Activated CD4-positive, alpha-beta T cell treated with anti-CD3 and anti-CD28 coated beads, Interleukin-2, amount 50 U/mL, for 16 hours (primary cell): ENCODE measurements at places on chromosomes 12 and 14.
A peak's percentile ranks its signal among the peaks of the same experiment; 100 is the strongest.

DNA sequence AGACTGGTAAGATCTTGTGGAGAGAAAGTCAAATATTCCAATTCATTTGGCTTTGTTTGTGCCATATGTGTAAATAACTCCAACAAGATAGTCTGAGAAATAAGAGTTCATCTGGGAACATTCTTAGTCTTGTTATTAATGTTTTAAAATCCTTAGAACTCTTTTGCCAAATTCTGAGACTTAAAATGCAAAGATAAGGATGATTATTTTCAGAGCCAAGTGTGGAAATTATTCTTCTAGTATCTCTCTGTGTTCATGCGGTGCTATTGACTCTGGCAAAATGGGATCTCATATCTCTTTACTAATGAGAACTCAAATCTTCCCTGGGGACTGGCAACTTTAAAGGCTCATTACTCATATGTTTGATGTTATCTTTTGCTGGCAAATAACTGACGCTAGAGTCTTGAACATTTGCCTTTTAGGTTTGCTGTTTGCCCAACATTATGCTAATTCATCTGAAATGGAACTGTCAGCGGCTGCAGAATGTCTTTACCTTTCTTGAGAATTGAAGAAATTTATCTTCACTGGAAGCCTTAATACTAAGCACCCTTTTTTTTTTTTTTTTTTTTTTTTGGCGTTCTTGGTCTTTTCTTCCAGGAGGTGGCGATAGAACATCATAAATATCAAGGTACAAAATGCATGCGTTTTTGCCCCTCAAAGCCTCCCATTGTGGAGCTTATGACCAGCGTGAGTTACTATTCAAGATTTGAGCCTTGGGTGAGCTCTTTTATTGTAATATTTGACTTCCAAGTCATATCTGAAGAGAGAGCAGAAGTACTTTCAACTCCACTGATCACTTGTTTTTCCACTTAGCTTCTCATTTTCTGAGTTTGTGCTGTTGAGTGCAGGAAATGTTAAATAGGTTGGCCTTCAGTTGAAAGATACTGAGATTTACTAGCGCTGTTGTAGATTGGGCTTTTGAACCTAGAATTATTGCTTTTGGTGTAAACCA lies 86.5 kb downstream of the CAND1 start:
- DNase-seq = peak; percentile 50

GRCh38 chr14:30445852-30446251 lies 113.1 kb upstream of the G2E3 start:
- DNase-seq = no peak

GRCh38 chr12:95701722-95702418 lies 88.7 kb downstream of the NTN4 start:
- DNase-seq = no peak

- DNase-seq = no peak
Measured at GRCh38 chr12:119326341-119326740, 8.2 kb upstream of the CCDC60 start.

GRCh38 chr14:41597647-41598046 lies 9.0 kb upstream of the LRFN5 start:
- no peak for DNase-seq

- no peak for DNase-seq
Measured at GRCh38 chr14:102667703-102668102, 75.3 kb downstream of the RCOR1 start.

- DNase-seq = no peak
Measured at GRCh38 chr12:10018386-10018785, 8.0 kb downstream of the CLEC12B start.

DNA sequence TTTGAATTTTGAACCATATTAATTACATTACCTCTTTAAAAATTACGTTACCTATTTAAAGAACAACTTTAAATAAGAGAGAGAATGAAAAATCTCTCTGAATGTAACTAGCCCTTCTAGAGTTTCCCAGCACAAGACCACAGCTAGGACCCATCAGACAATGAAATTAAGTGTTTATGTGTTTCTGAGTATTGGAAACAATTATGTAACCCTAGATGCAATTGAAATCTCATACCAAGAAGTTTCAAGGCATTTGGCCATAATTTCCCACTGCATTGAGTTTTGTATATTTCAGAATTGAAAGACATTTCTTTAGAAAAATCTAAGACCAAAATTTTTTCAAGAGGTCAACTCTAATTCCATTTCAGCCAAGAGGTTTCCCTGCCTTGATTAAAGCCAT lies 47.1 kb downstream of the SERPINA3 start:
- no peak for DNase-seq

- DNase-seq = no peak
Measured at GRCh38 chr14:94337274-94337673, 14.1 kb upstream of the SERPINA6 start.

GRCh38 chr12:50275556-50275955 lies 7.8 kb downstream of the LIMA1 start:
- DNase-seq = no peak

- DNase-seq = no peak
Measured at GRCh38 chr12:24550609-24551008, 398.3 kb downstream of the BCAT1 start.

DNA sequence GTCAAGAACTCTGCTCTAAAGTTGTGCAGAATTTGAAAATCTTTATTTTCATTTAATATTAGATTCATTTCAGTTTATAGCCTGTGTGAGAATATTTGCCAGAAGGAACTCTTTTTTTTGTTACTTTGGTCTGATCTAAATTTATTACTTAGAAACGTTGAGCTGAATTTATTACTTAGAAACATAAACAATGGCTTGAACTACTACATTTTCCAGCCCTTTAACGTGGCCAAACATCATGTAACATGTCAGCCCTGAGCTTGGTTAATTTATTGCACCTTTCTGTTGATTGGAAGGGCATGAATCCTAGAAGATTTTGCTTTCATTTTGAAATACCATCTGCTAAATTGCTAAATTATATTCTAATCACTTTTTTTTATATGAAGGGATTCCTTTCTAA lies 241.4 kb downstream of the TMEM117 start:
- DNase-seq = no peak

GRCh38 chr14:63963439-63963838 lies 110.6 kb downstream of the SYNE2 start:
- DNase-seq = no peak

DNA sequence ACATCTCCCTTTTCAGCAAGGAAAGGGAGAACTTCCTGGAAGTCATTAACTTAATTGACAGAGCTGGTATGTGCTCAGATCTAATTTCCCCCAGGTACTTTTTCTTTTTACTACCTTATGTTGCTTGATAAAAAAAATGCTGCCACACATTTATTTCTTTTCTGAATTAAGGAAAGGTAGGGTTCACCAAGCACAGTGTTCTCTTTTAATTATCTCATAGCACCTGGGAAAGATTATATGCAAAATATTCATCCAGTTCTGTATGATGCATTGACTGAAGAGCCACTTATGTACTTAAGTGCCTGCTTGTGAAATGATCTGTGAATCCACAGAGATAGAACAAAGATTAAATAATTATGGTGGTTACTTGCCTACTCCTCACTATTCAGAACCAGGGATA lies 25.1 kb downstream of the KCNC2 start:
- no peak for DNase-seq

- no peak for DNase-seq
Measured at GRCh38 chr14:102629011-102629444, 36.6 kb downstream of the RCOR1 start.

DNA sequence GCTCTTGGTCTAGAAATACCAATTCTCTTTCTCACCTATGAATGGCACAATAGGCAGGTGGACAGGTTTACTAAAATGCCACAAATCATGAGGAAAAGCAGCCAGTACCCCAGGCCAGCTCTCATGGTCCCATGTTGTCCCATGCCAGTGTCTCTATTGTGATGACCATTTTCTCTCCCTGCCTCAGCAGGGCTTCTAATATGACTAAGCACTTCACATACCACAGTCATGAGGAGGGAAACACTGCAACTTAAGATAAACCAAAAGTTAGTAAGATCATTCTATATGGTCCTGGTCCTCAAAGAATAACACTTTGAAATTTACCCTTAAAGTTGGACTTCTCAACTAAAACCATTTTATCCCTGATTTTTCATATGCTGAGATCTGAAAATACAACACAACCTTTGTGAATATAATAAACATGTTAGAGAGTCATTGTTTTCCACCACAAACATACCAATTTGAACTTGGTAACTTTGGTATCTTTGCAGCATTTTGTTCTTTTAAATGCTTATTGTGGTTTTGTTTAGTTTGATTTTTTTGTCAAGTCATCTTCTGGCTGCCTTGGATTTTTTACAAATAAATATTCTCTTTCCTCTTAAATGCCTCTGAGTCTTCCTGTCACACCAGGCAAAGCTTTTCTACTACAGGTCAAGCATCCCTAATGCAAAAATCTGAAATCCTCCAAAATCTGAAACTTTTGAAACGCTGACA lies 3.6 kb downstream of the TTC5 start:
- DNase-seq = peak; percentile 20

DNA sequence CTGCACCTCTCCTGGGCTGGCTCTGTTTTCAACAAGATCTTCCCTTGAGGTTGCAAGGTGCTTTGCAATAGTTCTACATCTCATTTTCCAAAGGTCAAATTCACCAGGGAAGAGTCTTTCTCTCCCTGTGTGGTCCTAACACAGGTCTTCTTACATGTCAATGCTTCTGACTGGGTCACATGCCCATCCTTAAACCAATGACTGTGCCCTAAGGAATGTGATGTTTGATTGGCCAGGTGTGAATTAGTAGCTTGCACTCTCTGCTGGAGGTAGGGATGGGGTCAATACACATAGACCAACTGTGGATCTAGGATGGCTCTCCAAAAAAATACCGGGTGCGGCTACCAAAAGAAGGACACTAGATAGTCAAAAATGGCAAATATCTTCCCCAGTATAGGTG lies 19.9 kb upstream of the KCNK10 start:
- DNase-seq = no peak

DNA sequence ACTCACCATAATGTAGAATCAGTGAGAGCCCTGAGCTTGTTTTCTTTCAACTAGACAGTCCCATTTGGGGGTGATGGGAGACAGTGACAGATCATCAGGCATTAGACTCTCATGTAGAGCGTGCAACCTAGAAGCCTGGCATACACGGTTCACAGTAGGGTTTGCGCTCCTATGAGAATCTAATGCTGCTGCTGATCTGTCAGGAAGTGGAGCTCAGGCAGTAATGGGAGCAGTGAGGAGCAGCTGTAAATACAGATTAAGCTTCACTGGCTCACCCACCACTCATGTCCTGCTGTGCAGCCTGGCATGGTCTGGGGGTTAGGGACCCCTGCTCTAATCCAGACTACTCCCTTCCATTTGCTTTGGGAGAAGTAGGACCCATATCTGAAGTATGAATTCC lies 55.6 kb downstream of the FNTB start:
- no peak for DNase-seq

- no peak for DNase-seq
Measured at GRCh38 chr14:66920196-66920595, 269.0 kb upstream of the GARIN2 start.

GRCh38 chr14:103679351-103679750 lies 35.9 kb downstream of the XRCC3 start:
- peak; percentile 32 for DNase-seq

- DNase-seq = no peak
Measured at GRCh38 chr12:53414756-53415417, 8.8 kb upstream of the AMHR2 start.

DNA sequence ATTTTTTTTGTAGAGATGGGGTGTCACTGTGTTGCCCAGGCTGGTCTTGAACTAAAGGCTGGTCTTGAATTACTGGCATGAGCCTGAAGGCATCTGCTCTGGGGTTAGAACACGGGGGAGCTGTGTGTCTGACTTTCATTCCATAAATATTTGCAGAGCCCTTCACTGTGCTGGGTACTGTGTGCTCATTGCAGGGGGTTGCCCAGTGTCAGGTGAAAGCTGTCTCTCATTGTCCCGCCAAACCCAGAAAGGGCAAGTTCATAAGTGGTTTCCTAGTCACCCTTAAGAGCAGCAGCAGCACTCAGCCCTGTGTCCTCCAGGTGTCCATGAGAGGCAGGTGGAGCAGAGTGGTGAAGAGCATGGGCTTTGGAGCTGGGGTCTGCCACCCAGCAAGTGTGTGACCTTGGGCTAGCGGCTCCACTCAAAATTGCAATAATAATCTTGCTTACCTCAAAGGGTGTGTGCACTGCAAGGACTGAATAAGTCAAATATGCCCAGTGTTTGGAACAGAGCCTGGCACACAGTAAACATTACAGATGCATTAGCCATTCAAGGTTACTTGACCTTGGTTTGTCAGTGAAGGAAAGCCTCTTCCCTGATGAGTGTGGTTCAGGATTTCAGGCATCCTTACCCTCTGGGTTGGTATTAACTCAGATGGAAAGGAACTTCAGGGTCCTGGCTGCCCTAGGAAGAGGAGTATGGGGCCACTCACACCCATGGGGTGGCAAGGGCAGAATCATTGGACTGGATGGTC lies 4.4 kb upstream of the SMIM41 start:
- DNase-seq = no peak

DNA sequence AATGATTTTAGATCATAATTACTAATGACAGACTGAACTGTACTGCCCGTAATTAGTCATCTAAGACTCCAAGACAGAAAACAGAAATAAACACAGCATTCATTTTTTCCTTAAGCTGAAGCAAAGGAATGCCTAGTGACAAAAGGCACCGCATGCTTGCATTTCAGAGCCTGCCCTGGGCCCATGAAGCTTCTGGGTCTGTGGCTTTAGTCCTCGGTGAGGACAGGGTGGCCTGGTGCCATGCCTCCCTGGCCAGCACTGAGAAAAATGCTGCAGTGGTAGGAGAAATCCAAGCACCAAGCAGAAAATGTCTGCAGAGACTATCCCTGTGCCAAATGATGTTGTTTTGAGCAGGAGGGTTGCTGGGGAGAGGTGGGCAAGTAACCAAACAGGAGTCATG lies 171.6 kb downstream of the CALM1 start:
- DNase-seq = no peak

- no peak for DNase-seq
Measured at GRCh38 chr14:41773536-41774279, 167.0 kb downstream of the LRFN5 start.

DNA sequence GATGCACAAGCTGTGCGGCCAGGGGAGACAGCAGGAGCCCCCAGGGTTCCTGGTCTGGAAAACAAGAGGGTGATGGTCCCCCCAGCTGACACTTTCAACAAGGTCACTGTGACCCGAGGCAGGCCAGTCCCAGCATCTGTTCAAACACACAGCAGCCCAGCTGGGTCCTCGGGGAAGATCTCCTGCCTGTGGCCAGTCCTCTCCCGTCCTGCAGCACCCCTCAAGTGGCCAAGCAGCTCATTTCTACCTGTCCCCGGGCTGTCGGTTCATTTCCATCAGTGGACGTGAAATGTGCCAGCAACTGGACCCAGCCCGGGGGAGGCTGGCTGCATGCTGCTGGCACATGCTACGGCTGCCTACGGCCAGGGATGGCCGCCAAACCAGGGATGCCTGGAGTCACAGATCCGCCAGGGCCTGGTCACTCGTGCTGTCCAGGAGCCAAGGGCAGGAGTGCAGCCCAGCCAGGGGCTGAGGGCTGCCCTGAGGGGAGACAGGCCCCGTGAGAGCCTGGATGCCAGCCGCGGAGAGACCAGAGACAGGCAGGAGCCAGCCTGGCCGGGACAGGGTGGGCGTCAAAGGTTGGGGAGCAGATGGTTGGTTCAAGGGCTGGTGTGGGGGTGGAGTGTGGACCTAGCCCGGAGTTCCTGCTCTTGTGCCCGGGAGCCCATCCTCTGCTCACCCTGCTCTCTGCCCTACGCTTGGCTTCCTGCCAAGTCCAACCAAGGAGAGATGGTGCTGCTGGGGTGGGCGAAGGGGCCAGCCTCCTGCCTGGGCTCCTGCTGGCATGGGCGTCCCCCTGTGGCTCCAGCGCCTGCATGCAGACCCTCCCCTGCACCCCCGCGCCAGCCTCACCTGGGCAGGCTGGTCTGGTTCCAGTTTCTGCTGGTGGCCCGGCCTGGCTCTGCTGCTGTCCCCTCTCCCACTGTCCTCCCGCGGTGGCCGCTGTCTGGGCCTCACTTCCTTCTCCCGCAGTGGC lies 143.8 kb downstream of the ADGRD1 start:
- DNase-seq = no peak
